Right lung (tissue), 10 donors: ENCODE measurements at places on chromosomes 5 and 9.

DNA sequence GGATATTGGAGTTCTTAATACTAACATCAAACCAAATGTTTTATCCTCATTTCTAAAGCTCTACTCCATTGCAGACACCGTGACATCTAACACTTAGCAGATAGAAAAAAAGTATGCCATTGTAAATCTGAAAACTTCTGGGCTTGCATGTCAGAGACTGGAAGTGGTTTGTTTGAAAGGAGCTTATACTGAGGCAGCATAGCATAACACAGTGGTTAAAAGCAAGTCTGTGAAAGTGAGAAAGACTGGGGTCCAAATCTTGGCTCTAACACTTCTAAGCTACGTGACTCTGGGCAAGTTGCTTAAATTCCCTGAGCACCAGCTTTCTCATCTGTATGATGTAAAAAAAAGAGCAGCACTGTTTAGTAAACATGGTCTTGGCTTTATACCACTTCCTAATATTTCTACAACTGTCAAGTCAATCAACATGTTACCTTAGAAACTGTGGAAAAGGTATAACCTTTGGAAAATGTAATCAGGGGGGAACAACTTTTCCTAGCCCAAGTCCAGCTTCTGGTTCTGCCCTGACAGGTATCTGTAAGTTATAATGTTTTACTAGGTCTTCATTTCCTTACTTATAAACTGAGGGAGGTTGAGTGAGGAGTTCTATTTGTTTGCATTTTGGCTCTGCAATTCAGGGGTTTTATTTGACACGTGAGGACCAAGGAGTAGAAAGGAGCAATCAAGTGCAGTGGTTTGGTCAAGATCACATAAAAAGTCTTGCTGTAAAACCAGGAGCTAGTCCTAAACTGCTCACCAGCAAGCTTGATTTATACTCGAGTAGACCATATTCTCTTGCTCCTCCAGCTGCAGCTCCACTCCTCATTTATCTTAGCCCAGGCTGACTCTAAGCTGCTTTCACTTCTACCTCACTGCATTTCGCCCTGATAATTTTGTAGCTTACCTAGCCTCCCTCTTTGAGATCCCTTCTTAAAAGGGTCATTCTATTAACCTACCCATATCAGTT, 541.0 kb downstream of the RAB3C start:
- DNase-seq: no peak

DNA sequence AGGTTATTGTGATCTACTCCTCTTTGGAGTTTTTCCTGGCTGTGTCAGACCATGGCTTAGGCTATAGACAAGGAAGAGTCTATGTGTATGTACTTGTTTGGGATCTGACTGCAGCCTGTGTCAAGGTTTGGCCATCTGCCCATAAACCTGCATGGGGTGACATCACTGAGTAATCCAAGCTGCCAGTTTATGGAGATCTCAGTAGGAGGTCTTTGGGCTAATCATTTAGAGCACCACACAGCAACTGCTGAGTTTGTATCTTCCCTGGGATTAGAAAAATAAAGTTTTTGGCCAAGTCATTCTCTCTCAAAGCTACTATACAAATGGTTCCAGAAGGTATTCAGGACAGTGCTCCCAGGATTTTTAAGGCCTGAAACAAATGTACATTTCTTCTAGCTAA, 65.5 kb upstream of the HSPB3 start:
- no peak for DNase-seq

DNA sequence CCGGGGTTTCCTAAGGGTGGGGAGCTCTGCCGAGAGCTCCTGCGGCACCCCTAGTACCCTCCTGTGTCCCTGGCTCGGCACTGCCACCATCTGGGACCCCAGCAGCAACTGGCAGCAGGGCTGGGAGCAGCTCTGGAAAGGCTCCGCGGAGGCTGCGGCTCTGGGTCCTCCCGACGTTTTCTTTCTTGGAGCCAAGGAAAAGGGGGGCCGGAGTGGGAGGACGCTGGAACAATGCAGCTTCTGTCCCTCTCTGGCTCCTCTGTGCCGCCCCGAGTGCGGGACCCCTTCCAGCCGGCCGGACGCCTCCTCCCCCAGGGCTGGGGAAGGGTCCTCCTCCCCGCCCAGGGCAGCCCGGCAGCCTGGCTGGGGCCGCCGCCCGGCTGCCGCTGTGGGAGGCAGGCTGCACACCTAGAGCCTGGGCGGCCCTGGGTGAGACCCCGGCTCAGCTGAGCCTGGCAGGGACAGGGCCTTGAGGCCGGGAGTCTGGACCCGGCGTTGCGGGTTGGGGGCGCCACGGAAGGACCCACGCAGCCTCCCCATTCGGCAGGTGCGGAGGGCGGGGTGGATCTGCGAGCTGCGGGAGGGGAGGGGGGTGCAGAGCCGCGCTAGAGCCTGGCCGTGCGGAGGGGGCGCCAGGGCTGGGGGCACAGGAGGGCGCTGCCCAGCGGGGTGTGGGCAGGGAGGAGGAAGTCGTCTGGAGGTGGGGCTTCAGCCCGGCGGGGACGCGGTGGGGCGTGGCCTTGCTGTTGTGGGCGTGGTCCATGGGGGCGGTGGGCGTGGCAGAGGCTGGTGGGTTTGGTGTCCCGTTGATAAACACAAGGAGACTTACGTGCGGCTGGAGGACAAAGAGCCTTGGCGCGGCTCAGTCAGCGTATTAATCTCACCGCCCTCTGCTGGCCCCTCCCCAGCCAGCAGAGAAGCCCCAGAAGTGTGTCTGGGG, 15.1 kb downstream of the GPSM1 start:
- DNase-seq: peak; percentile 80

DNA sequence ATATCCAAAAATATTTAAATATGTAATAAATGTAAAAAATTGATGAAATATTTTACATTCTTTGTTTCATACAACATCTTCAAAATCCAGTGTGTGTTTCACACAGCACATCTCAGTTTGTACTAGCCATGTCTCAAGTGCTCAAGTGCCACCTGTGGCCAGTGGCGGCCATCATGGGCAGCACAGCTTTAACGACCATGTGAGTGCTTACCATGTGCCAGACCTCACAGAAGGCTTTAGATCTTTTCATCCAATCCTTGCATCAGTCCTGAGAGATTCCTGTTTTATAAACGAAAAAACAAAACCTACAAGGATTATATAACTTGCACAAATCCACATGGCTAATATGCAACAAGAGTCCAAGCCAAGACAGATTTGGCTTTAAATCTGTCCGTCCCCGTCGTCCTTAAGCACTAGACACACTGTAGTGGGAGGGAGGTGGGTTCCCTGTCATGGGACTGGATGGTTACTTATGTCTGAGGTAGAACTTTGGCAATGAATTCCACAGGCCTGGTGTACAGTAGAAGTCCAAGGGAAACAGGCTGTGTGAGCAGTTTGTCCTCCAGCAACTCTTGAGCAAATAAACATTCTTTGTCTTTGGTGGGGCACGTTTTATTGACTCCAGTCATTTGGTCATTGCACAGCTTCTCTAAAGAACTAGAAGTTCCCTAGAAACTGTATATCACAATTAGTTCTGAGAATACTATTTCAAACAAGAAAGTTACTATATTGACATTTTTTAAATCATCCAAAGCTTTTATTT, 25.0 kb upstream of the F2R start:
- DNase-seq: no peak

DNA sequence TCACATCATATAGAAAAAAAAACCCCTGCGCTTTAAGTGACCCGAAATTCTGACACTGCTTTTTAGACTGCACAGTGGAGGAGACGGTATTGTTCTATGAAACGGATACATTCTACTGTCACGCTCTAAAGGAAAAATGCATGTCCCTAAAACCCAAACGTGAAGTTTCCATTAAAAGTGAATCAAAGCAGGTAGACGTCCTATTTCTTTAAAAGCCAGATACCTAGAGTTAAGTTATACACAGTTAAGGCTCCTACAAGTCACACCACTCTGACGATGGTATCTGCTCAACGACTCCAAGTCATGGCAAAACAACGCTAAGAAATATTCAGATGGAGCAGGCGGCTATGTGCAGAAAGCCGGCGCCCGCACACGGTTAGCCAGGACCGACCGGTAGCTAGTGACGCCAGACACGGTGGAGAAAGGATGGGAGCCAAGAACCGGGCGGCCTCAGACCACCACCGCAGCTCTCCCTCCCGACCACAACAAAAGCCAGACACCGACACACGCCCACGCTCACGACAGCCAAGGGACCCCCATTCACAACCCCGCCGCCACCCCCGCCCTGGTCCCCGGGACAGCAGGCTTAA, 734 bp downstream of the SKP1 start:
- DNase-seq: no peak

DNA sequence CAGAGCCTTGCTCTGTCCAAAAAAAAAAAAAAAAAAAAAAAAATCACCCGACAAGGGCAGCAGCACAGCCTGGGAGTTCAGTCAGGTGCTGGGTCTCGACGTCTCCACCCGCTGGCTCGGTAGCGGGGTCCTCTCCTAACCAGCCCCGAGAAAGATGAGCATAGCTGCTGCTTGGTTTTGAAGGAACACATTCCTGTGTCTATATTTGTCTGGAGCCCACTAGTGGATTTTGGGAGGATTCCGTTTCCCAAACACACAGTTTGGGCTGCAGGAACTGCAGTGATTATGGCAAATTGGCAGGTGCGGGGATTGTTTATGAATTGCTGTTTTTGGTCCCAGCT, 1.2 kb downstream of the OTULINL start:
- DNase-seq: no peak

GRCh38 chr9:116099821-116100220, 53.8 kb upstream of the PAPPA start:
- no peak for DNase-seq

- DNase-seq: no peak
These were observed 191.5 kb downstream of the FBXL7 start for GRCh38 chr5:15691521-15691920.

DNA sequence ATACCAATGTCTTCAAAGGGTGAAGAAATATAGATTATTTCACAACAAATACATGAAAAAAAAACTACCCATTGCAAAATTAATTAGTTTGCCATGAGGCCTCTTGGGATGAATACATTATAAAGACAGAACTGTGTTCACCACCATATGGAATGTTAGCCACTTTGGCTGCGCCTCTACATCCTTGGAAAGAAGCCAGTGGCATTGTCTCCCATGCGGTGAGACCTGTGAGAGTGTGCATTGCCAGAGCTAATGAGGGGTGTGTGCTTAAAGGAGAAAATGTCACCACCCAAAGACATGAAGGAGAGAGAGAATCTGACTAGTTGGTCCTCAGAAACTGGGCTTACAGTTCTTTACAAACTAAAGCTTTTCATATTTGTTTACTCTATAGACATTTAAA, 110.6 kb downstream of the PLPPR1 start:
- DNase-seq: no peak
